AG04450 (cell line): ENCODE measurements at places on chromosomes 7 and 10.

- no peak for DNase-seq
These were observed 410.8 kb upstream of the PRKCQ start for GRCh38 chr10:6990891-6991290.

DNA sequence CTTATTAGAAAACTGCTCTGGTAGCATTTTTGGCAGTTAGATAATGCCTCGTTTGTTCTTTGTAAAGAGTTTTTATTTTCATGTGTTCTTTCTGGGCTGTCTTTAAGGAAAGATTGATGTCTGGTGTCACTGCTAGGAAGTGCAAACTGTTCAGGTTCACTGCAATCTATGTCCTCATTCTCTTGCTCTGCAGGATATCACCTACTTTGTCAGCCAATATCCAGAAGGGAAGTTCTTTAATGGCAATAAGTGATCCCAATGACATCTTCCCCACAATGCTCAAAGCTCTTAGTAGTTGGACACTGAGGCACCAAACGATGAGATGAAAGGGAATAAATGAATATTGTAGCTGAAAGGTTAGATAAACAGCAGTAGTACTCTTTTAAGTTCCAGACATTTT lies 115.1 kb downstream of the AGMO start:
- DNase-seq: no peak

DNA sequence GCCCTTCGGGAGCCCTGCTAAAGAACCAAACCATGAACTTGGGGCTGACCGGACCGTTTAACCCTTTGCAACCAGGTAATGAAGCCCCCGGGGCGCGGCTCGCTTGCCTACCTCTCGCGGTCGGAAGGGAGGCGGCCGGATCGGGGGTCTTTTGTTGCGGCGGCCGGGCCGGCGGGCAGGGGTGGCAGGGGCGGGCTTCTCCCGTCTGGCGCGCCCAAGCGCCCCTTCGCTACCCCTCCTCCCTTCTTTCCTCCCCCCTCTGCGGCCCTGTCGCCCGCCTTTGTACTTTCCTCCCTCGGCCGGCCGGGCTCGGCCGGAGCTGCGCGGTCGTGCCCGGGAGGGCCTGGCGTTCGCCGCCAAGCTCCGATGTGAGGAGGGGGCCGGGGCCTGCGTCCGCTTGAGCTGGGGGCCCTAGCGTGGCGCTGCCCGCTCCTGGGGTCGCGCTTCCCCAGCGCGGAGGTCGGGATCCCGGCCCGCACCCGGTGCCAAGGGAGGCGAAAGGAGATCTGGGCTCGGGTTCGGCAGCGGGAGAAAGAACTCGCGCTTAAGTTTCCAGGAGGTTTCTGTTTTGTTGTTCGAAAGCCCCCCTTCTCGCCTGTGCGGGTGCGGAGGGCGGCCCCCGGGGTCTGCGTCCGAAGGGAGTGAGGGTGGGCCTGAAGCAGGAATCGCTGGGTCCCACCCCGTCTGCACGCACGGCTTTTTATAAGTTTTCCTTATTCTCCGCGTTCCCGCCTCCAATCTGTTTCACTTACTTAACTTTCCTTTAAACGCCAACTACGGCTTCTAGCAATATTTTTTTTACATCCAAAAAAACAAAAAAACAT lies 436.8 kb upstream of the GALNT17 start:
- DNase-seq: no peak

GRCh38 chr7:85750454-85750949 lies 563.6 kb upstream of the SEMA3D start:
- no peak for DNase-seq

DNA sequence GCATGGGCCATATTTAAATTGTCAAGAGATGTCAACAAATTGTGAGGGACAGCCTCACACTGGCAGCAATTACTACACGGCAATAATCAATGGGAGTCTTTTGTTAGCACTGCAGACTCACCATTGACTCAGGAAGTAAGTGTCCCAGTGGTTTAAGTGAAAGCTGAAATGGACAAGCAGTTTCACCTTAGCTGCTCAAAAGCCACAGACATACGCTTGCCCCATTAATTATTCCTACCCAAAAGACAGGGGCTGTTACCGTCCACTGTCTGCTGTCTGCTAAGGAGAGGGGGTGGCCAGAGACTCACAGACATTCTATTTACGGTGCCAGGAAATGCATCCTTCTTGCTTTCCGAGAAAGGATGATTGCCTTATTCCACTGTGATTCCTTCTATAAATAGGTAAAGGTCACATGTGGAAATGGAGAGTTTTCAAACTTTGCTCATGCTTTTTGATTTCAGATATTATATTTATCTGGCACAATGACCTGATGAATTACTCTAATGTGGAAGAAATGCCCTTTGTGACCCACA lies 309.7 kb upstream of the NFE2L3 start:
- no peak for DNase-seq

DNA sequence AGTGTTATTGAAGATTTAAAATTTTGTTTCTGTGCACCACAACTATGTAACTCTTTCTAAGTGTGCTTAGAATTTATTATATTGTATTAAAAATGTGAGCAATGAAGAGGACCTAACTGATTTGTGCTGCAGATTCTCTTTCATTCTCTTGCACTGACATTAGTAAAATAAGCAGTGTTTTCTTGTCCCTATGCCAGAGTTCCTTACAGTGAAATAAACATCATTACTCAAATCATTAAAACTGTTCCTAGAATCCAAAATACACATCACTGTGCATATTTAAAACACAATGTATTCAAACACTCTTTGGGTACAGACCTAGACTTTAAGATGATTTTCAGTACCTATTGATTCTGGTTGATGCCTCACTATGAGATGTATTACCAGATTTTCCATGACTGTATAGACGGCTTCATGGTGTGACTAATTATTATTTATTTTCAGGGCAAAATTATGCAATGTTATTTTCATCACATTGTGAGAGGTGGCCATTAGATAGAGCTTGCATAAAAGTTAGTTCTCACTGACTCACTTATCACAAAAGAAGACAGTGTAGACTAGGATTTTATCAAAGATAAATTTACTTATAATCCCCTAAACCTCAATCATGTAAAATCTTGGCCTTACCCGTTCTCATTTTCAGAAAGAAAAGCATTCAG lies 93.4 kb downstream of the PTPRZ1 start:
- no peak for DNase-seq
